ENCODE measurements at places on chromosomes 6 and 20. TPM values are rescaled to one million over a fixed set of nuclear protein-coding genes. Genes with fewer than 3 reads are reported as not detected.

ID4 gene
- not detected for total RNA-seq

RSPH4A gene
- 0.10 TPM for total RNA-seq

OR2H2 gene
- total RNA-seq = not detected

DNMT3B gene
- 2.2 TPM for total RNA-seq

TCP11 gene
- not detected for total RNA-seq

FNDC11 gene
- 0.20 TPM for total RNA-seq

SLC17A4 gene
- not detected for total RNA-seq

TCF21 gene
- not detected for total RNA-seq

SCRT2 gene
- total RNA-seq = not detected

HNF4A gene
- not detected for total RNA-seq

SNX9 gene
- 40.1 TPM for total RNA-seq

SLC44A4 gene
- not detected for total RNA-seq

HLA-DQB2 gene
- not detected for total RNA-seq

PDYN gene
- total RNA-seq = not detected

TREML4 gene
- total RNA-seq = not detected

FOXS1 gene
- total RNA-seq = not detected

MAS1 gene
- not detected for total RNA-seq

PXT1 gene
- total RNA-seq = 0.35 TPM

COL9A1 gene
- not detected for total RNA-seq

SCUBE3 gene
- total RNA-seq = not detected

ZNF831 gene
- 12.7 TPM for total RNA-seq

CST2 gene
- not detected for total RNA-seq

STAU1 gene
- 56.6 TPM for total RNA-seq

THBD gene
- not detected for total RNA-seq

APCDD1L gene
- total RNA-seq = not detected

SRMS gene
- not detected for total RNA-seq

BLTP3A gene
- total RNA-seq = 12.3 TPM

MAP7 gene
- 1.8 TPM for total RNA-seq

KIAA1755 gene
- not detected for total RNA-seq

SLC2A10 gene
- not detected for total RNA-seq

DXO gene
- 16.7 TPM for total RNA-seq

PRKN gene
- 0.43 TPM for total RNA-seq

TRIM31 gene
- not detected for total RNA-seq

SPATS1 gene
- not detected for total RNA-seq

CDH22 gene
- total RNA-seq = not detected

BCAS1 gene
- total RNA-seq = not detected

F13A1 gene
- not detected for total RNA-seq

ULBP3 gene
- 2.2 TPM for total RNA-seq

PKIB gene
- 0.86 TPM for total RNA-seq
